Cerebellar nuclear complex (tissue), 1 donor: ENCODE measurements at places on chromosomes 7 and 10.

DNA sequence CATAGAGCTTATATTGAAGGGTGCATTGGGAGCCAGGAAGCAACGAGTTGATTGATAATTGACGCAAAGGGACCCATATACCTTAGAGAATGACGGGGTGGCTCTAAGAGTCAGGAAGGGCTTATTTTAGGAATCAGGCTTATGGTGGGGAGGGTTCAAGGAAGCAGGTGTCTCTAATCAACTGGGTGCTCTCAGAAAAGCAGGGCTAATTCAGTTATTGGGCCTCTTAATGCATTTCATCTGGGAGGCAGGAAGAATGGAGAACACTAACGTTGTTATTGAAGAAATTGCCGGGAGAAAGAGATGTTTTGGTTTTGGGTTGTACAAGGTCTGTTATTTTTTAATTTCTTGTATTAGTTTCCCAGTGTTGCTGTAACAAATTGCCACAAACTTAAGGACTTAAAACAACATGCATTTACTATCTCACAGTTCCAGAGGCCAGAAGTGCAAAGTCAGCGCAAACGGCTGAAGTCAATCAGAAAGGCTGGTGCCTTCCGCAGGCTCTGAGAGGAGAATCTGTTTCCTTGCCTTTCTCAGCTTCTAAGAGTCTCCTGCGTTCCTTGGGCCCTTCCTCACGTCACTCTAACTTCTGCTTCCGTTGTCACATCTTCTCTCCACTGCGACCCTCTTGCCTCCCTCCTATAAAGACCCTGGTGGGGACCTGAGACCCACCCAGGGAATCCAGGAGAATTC is 328.4 kb upstream of the C7orf33 start:
- no peak for DNase-seq

DNA sequence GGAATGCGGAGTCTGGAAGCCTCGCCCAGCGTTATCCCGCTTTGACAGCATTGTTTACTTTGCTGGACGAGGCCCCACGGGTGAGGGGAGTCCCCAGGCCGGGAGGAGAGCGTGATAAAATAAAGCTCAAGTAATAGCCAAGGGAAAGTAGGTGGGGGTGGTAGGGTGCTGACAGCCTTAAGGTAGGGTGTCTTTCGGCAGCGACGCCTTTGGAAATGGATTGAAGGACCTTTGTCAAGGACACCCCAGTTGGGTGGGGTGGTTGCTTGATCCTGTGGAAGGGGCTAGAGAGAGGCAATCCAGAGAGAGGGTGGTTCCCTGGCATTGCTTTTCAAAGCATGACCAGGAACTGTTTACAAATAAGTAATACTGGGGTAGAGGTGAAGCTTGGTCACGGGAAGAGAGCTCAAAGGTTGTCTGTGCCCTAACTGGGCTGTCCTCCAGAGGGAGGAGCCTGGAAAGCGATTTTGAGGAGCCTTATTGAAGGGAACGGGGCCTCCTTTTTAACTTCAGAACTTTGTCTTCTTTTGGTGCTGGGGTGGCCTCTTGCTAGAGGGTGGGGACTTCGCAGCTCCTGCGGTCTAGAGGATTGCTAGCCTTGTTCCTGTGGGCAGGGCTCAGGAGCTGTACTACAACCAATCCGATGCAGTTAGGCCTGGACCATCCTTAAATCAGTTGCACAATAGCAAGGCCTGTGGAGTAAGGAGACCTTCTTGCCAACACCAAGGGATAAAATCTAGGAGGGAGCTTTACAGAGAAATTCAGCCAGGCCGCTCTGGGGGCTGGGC is 1.3 kb downstream of the EIF4EBP2 start:
- no peak for DNase-seq

DNA sequence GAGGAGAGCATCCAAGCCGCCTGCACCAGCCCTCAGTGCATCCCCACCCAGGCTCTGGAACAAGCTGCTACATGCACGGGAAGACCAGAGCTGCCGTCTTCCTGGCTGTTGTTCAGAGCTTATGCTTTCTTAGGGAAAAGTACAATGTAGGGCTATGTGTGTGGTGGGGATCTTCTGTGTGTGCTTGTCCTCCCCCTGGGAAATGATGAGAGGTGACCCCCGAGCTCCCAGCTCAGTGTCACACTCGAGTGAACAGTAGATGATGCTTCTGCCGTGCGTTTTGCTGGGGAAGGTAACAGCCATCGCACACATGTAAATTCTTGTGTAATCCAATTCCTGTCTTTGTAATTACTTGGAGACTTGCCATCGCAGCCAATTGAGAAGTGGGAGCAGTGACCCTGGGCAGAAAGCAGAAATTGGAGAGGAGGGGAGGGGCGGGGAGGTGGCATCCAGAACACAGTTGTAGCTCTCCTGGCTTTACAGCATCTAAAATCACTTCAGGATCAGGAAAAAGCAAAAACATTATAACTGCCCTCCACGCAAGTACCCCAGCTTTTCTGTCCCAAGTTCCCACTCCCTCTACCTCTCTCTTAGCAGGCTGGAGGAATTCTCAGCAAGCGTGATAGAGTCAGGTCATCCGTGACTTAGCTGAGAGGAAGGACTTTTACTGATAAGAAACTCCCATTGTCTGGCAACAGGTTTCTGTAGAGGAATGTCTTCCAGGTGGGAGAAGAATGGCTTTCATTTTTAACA is 149.6 kb downstream of the TCF7L2 start:
- DNase-seq: no peak

GRCh38 chr10:44070282-44070681 is 314.6 kb downstream of the CXCL12 start:
- no peak for DNase-seq

- DNase-seq: no peak
Observed at GRCh38 chr7:128135515-128136214, 104.4 kb upstream of the LRRC4 start.

DNA sequence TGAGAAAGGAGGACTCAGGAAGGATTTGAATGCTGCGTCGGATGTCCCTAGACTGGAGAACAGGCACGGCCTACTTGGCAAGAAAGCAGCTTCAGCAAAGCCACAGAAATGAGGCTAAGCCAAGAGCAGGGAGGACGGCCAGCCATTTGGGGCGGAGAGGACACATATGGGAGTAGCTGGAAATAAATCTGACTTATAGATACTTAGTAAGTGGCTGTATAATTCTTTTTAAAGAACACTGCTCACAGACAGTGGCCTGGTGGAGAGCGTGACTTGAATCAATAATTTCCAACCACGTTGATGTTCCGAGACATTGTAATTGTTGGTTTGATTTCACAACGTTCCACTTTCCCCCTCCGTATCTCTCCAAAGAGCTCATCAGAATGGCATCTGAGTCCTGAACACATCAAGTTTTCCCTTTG is 67.7 kb upstream of the JCAD start:
- DNase-seq: no peak

- DNase-seq: no peak
Observed at GRCh38 chr7:66206119-66206933, 1.2 kb downstream of the TPST1 start.

- no peak for DNase-seq
Observed at GRCh38 chr10:126171555-126171954, 216.7 kb downstream of the ADAM12 start.

DNA sequence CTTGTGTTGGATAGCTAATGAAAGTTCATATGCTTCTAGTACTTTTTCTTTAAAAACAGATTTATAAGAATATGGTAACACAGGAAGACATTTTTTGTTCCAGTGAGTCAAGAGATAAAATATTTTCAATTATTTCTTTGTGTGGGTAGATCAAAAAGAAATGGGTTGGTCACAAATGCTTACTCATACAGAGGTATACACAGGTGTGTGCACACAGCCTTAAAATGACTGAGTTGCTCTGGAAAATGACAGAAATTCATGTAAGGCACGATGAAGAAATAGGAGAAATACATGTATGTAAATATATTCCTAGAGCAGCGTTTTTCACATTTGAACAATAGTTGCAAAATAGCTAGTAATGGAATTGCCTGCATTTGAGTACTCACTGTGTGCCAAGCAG is 66.0 kb downstream of the ST7 start:
- DNase-seq: no peak

DNA sequence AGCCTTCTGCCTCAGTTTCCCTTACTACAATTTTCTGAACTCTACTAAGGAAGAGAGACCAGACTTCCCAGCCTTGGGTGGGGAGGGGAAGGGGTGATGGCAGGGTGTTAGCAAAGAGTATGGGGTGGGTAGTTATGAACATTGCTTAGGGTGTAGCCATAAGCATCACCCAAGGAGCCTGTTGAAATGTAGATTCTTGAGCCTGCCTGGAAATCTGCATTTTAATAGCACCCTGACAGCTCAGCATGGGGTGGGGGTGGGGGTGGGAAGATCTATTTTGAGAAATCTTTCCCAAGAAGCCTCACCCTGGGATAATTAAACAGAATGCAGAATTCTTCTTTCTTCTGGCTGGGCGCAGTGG is 164.8 kb downstream of the NRF1 start:
- DNase-seq: no peak

GRCh38 chr7:63096141-63096540 is 902.5 kb upstream of the ZNF722 start:
- DNase-seq: no peak

DNA sequence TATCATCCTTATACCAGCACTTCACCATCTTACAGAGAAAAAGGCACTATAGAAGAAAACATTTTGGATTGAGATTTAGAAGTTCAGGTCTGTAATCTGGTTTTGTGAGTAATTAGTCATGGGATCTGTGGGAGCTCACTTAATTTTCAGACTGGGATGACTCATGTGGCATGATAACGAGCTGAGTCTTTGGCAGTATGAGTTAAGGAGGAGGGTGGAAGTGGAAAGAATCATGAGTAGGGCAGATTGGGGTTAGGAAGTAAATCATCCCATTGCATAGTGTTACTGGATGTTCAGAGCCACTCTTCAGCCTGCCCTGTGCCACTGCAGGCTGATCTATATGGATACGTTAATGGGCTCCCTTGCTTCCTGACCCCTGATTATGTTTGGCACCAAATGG is 64.9 kb downstream of the ZNF92 start:
- no peak for DNase-seq

DNA sequence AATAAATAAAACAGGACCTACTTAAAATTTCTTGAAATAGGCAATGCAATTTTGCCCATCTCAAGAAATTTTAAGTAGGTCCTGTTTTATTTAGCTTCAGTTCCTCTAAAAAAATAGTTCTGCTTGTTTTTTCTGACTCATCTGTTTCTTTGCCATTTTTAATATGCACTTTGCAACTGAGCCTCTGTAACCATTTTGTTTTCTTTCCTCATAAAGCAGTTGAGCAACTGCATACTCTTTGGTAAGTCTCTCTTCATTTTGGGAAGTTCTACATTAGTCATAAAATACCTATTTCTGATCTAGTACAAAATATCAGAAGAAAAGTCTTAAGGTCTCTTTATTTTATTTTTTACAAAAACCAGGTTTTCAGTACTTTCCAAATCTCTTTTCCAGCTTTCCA is 18.0 kb downstream of the TAS2R40 start:
- no peak for DNase-seq

DNA sequence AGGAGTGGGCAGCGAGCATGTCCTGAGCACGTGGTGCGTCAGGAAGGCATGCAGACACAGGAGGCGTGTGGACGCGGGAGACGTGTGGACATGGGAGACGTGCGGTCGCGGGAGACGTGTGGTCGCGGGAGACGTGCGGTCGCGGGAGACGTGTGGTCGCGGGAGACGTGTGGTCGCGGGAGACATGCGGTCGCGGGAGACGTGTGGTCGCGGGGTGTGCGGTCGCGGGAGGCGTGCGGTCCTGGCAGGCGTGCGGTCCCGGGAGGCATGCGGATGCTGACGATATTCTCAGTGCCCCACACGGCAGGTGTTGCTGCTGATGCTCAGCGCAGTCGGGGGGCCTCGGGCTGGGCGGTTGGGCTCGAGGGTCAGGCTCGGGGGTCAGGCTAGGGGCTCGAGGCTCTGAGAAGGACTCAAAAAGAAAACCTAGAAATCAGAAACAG is 94.2 kb downstream of the NKX6-2 start:
- no peak for DNase-seq

- DNase-seq: no peak
Observed at GRCh38 chr10:31855033-31855432, 73.6 kb downstream of the ARHGAP12 start.

GRCh38 chr10:23194966-23195845 is 3.1 kb downstream of the PTF1A start:
- DNase-seq: no peak

DNA sequence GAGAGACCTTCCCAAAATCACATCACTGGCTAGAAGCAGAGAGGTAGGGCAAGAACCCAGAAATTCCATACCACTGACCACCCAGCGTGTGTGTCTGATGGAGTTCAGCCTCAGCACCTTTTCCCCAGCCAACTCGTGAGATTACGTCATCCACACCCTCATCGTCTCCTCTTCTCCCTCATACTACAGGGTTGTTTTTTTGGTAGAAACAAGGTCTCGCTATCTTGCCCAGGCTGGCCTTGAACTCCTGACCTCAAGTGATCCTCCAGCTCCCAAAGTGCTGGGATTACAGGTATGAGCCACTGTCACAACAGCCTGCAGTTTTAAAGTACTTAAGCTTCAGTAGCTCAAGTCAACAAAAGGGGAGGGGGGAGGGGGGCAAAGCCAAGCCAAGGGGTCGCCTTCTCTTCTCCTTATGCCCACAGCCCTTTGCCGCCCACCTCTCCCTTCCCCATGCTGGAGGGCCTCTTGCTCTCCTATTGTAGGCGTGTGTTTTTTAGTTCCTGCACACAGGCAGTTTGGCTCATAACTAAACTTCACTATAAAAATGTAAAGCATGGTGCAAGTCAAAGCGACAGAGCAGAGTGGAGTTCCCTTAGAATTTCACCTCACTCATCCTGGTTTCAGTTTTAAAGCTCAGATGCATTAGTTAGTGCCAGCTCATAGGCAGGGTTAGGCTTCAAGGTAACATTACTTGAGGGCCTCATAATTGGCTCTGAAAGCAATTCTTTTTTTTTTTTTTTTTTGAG is 5.2 kb upstream of the PRDX3 start:
- no peak for DNase-seq
